ENCODE measurements at places on chromosomes 12 and 14.

- no peak for DNase-seq
These were observed 605.0 kb downstream of the FSCB start for GRCh38 chr14:43901911-43902673.

DNA sequence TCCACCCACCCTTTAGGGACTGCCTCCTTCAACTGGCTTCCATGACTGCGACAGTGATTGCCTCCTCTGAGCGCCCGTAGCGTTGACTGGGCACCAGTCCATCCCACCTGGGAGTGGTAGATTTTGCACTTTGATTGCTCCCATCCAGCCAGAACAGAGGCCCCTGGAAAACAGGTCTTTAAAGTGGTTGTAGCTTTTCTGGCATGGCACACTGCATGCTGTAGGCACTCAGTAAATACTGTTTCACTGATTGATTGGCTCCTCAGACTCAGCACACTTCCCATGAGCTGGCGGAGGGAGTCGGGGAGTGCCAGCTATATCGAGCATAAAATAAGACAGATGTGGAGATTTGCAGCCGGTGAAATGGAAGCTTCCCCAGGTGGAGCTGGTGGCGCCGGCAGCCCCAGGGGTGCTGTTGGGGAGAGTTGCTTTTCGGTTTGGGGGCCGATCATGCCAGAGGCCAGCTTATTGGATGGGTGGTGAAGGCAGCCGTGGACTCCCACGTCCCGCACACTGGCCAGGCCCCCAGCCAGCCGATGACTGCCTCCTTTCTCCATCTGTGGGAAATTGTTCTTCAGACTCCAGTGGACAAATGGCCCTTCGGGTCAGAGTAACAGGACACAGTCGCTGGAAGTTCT is 200.2 kb downstream of the TSPAN9 start:
- no peak for DNase-seq

DNA sequence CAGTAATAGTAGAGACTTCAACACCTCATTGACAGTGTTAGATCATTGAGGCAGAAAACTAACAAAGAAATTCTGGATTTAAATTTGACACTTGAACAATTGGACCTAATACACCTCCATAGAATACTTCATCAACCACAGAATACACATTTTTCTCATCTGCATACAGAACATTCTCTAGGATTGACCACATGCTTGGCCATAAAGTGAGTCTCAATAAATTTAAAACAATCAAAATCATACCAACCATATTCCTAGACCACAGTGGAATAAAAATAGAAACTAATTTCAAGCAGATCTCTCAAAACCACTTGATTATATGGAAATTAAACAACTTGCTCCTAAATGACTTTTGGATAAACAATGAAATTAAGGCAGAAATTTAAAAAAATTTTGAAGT is 82.3 kb downstream of the SLC38A4 start:
- DNase-seq: no peak

DNA sequence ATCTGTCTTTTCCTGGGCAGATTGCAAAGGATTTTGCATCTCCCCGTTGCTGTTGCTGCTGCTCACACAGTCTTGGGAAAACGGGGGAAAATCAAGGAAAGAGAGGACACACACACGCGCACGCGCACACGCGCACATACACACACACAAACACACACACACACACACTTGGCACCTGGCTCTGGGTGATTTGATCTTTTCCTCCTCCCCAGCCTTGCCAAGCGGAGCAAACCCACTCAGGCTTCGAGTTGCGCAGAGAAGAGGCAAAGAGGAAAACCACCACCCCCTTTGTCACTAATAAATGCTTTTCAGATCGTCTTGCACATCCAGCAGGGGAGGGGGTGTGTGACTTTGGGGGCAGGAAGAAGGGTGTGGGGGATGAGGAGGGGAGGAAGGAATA is 965 bp upstream of the NOS1 start:
- DNase-seq: no peak

Data from GF-D8 (cell line).